ENCODE measurements at places on chromosomes 6 and 20.

DNA sequence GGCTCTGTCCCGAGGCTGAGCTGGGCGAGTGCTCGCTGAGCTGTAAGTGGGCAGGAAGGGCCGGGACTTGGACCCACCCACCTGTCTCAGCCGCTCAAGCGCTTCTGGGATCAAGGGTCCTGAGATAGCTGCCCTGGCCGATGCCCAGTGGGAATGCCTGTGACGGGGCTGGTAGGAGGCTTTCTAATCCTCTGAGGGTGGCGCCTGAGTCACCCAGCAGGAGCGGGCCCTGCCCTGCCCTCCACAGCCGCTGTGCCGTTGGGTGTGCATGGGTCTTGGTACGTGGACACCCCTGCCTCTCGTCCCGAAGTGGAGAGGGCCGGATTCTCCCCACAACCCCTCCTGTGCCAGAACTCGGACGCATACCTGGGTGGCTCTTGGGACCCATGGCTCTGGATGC is 43.1 kb upstream of the GATA5 start:
- DNase-seq = no peak

DNA sequence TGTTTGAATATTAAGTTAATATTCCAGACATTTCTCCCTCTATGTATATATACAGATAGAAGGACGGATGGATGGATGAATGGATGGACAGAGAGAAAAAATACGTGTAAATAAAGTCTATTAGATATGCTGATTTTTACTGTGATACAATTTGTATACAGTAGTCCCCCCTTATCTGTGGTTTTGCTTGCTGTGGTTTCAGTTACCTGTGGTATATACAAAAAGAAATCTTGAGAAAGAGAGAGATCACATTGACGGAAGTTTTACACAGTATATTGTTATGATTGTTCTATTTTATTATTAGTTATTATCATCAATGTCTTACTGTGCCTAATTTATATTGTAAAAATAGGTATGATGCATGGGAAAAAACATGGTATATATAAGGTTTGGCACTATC is 290.2 kb downstream of the UTRN start:
- no peak for DNase-seq

GRCh38 chr20:46945465-46945864 is 50.8 kb downstream of the EYA2 start:
- no peak for DNase-seq

DNA sequence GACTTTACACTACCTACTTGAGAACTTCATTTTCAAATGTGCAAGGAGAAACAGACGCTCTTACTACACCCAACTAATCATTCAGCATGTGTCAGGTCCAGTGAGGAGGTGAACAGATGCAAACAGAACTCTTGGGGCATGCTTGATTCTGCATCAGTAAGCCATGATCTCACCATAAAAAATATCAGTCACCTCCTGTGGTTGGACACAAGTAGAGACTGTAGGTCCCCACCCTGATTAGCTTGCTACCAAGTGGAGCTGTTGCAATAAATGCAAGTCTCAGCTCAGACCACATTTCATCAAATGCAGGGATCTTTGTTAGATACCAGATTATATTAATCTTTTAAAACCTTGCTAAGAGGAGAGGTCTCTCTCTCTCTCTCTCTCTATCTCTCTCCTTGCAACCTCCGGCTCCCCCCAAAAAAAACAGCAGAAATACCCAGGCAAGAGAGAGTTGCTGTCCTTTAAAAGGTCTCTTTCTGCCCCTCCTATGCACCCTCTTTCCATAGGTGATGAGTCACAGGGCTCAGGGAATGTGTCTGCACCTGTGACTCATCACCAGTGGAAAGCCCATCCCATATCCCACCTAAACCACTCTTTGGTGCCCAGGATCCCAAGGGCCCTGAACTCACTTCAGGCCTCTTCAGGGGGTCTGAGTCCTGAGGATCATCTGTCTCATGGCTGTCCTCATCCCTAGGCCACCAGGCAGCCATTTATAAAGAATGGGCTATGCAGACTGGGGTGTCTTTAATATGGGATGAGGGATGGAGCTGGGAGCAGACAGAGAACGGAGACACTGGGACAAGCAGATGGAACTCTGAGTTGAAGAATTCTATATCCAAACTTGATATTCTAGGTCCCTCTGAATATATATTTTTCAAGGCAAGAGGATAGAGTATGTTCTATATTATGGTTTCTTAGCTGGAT is 154.5 kb downstream of the QRSL1 start:
- no peak for DNase-seq

DNA sequence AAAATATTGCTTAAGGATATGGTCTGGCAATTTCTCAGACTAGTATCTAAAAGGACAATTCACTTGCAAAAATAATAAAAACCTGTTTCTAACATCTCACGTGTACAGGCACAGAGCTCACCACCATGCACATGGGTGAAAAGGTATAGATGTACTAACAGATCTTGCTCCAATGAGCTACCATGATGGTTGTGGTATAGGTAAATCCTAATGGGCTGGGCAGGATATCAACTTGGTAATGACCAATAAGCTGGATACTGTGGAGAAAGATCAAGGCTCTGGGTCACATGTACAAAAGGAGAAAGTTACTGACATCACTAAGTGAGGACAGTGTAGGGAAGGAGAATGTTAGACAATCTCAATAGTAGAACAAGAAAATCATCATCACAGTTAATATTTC is 111.0 kb upstream of the NUP153 start:
- no peak for DNase-seq
